Left renal pelvis (tissue), 4 donors: ENCODE measurements at places on chromosomes 16 and 17.

GRCh38 chr16:78072275-78072674 lies 27.2 kb upstream of the WWOX start:
- DNase-seq: no peak

DNA sequence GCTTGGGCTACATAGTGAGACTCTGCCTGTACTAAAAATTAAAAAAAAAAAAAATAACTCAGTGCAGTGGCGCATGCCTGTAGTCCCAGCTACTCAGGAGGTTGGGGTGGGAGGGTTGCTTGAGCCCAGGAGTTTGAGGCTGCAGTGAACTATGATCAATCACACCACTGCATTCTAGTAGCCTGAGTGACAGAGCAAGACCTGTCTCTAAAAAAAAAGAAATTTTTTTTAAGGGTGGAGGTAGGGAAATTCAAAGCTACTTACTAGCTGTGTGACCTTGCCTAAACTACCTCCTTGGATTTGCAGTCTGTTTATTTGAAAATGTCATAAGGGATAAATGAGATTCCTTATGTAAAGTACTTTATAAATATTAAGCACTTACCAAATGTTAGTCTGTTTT lies 3.4 kb upstream of the SMPD3 start:
- no peak for DNase-seq

- DNase-seq: peak; percentile 81
Observed at GRCh38 chr17:75785016-75785890, 647 bp downstream of the UNK start.

- no peak for DNase-seq
Observed at GRCh38 chr17:76384222-76384986, at the start of gene SPHK1. SPHK1 (plus strand) TSS chr17:76384609; CDS start chr17:76385645, 1,036 bp downstream.

GRCh38 chr17:9948928-9949327 lies 43.9 kb upstream of the RCVRN start:
- DNase-seq: no peak

DNA sequence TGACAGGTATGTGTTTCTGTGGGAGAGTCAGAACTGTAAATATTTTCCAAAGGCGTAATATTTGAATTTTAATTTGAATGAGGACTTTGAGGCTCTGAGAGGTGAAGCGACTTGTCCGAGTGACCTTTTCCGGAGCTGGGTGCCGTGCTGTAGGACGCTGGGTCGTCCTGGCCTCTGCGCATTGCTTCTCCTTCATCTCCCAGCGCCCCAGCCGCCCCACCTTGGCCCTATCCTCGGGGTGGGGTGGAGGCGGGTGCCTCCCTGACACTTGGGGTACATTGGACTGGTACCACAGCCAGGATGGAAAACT lies 147.8 kb downstream of the SPECC1 start:
- DNase-seq: no peak

GRCh38 chr17:41968676-41969075 lies 2.1 kb downstream of the CNP start:
- DNase-seq: no peak

DNA sequence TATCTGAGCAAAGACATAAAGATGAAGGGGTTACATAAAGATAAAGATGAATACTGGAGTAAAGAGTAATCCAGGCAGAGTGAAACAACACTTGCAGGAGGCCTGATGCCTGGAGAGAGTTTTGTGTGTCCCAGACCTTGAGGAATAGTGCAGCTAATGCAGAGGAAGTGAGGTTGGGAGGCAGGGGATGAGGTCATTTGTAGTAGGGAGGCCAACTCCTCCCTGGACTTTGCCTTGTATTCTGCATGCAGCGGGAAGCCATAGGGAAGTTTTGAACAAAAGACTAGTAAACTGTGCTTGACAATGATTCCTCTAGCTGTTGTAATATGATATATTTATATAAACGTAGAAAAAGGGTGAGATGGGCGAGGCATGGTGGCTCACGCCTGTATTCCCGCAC lies 356.6 kb downstream of the KCNJ2 start:
- no peak for DNase-seq

DNA sequence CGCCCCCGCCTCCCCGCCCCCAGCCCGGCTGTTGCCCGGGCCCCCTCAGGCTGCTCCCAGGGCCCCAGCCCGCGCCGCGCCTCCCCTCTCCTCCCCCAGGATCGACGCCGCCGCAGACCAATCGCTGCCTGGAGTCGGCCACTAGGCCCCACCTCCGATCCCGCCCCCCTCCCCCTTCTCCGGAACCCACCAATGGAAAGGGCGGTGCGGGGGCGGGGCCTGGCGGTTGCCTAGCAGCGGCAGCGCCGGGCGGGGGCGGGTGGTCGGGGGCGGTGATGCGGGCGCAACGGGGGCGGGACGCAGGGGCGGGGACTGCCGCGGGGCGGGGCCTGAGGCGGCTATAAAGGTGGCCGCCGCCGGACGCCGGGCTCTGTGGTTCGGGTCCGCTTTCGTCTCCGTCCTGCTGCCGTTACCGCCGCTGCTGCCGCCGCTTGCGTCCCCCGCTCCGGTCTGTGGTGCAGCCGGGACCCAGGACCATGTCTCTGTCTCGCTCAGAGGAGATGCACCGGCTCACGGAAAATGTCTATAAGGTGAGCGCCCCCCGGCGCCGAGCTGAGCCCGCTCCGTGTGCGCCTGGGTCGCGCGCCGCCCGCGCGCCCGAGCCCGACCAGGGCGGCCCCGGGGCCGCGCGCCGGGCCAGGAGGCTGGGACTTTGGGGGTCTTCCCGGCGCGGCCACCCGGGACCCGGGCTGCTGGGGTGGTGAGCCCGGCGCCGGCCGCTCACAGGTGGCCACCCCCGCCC lies at the start of gene BAIAP2:
BAIAP2 (plus strand) TSS at position 373 of the 742 bp plus-strand sequence; CDS start at position 477, 104 bp downstream.
- peak; percentile 89 for DNase-seq

DNA sequence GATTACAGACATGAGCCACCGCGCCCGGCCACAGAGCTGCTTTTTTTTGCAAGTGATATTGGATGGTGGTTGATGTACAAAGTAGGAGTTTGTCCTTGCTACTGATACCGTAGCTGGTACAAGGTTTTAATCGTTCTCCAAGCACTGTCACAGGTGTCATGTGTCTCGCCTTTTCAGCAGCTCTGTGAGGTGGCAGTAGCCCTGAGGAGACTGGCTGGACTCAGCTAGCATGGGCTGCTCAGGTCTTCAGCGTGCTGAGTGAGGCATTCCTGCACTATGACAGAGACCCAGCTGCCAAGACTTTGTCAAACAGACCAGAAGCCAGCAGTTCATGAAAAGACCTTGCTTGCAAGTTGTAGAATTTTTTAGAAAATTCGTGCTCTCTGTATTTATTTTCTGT lies 7.2 kb downstream of the WWOX start:
- DNase-seq: no peak

DNA sequence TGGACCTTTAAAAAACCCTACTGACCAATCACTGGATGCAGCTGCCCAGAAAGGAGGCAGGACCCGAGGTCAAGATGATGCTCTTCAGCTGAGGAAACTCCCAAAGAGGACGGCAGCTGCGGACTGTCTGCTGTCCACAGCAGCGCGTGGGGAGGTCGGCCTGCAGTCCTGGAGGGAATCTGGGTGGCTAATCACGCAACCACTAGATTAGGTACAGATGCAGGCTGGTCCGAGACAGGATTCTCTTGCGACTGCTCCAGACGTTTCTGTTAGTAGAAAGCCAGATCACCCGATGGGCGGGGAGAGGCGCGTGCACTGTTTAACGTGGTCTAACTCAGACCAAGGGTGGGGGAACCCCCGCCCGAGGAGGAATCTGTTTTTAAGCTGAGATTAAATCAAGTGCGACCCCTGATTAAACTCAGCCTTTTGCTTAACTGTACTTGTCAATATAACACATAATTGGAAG lies 8.8 kb downstream of the CTRB2 start:
- no peak for DNase-seq

DNA sequence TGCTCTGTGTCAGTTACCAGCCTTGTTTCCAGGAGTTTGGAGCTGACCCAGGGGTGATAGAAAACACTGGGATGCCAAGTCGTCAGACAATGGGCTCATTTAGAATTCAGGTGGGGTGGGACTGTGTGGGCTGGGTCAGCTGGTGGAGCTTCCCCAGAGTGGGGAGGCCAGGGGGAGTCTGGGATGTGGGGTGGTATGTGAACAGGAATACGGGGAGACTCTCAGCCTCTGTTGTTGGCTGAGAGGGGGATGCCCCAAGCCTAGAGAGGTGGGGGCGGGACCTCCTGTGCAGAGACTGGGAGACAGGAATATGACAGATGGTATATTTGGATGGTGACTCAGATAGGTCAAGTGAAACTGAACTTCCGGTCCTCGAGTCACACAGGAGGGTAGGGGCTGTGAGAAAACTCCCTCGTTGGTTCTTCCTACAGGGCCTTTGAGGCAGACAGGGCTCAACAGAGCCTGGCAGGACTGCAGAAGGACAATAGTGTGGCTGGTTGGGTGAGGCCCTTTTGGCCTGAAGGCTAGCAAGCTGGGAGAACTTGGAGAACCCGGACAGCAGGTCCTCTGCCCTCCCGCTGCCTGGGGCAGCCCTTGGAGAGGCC lies 23.7 kb downstream of the CDH1 start:
- no peak for DNase-seq

GRCh38 chr16:65745-66144 lies 6.7 kb downstream of the RHBDF1 start:
- DNase-seq: no peak

- no peak for DNase-seq
Observed at GRCh38 chr16:54654429-54654828, 276.2 kb upstream of the IRX5 start.

DNA sequence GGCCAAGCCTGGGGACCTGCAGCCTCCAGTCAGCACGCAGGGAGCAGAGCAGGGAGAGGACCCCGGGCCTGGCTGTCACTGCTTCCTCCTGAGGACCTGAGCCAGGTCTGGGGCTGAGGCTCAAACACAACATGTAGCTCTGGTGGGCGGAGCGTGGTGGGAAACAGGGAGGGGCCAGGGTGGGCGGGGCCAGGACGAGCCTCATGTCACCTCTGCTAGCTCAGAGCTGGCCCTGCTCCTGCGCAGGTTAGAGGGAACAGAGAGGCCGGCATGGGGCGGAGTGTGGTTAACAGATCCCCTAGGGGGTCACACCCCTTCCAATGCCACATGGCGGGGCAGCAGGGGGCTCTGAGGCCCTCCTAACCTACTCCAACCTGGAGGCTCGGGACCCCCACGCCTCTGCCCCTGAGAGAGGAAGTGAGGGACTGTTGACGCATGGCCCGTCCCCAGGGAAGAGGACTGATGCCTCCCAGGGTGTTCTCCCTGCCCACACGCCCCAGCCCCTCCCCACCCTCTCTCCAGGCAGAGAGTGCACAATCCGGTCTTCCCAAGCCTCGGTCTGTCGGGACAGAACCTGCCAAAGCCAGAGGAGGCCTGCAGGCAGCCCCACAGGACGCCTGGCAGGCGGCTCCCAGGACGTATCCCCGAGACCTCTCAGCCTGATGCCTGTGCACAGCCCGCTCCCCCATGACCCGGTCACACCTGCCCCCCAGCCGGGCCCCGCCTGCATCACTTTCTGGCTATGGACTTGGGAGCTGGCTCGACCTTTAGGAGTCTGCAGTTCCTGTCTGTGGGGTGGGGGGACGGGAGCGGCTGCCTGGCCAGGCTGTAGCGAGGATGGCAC lies 15.2 kb downstream of the PIEZO1 start:
- DNase-seq: no peak

- DNase-seq: no peak
Observed at GRCh38 chr16:83475108-83475507, 332.7 kb upstream of the HSBP1 start.

GRCh38 chr16:19861811-19862327 lies 22.8 kb downstream of the GPRC5B start:
- no peak for DNase-seq

- no peak for DNase-seq
Observed at GRCh38 chr16:51147776-51148677, 3.0 kb downstream of the SALL1 start.

- DNase-seq: no peak
Observed at GRCh38 chr17:1753767-1754429, 8.0 kb upstream of the SERPINF1 start.

DNA sequence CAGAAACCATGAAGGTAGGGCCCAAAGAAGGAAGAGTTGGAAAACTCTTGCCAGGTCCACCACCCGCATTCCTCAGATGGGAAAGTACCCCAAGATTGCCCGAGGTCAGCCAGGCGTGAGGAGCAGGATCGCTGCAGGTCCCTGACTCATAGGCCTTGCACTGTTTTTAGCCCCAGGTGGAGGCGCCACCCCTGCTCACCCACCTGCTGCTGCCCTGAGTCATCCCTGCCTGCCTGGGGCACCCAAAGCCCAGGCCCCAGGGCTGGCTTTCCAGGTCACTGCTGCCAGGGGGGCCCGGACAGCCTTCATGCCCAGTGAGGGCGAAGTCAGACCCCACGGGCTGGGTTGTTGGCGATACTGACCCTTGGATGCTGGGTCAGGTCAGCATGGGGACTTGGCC lies 100.9 kb downstream of the AMFR start:
- DNase-seq: no peak

DNA sequence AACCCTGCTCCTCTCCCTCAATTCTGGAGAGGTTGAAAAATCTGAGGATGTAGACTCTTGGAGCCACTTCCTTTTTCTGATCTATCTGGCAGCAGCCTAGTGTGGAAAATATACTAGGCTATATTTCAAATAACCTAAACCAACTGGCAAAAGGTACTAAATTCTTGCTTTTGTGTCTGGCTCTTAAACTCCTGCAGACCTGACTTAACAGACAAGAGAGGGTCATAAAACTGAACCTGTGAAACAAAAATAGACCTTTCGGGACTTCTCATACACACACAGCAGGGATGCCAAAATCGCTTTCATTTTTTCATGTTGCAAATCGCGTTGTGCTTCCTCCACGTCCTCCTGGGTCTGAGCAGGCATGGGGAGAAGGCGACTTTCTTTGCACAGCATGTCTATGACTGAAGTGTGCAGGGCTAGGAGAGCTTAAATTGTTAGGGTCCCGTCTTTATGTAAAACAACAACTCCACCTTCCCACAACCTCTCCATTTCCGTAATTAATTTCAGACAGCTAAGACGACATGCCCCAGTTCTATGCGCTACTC lies 520.7 kb upstream of the PSMD7 start:
- DNase-seq: no peak

DNA sequence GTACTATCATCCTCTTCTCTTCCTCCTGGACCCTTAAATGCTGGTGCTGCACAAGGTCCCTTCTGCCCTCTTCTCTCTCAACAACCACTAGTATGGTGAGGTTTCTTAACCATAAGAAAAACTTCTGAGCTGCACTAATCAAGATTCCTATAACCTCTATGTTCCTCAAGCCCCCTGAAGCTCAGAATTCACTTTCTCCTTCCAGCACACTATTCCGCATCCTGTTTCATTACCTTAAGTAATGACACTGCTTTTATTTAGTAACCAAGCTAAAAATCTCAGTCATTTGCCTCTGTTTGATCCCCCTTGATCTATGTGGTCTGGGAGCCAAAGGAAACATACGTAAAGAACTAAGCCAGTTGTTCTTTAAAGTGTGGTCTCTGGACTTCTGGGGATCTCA lies 20.1 kb downstream of the KANSL1 start:
- no peak for DNase-seq
